ENCODE measurements at places on chromosomes 1 and 21.

DNA sequence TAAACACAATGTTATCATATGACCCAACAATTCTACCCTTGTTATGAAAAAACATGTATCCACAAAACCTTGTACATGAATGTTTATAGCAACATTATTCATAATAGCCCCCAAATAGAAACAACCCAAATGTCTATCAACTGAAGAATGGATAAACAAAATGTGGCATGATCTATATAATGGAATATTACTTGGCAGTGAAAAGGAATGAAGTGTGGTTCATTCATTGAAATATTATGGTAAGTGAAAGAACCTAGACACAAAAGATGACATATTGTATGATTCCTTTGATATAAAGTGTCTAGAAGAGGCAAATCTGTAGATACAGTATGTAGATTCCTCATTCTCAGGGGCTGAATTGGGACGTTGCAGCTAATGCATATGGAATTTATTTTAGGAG is 151.2 kb downstream of the KIF26B start:
- DNase-seq, result no peak

GRCh38 chr21:42476388-42477331 is 19.4 kb downstream of the RSPH1 start:
- DNase-seq, result no peak

- DNase-seq, result peak; percentile 72
Measured at GRCh38 chr1:206579747-206580437, 32.4 kb downstream of the EIF2D start.

DNA sequence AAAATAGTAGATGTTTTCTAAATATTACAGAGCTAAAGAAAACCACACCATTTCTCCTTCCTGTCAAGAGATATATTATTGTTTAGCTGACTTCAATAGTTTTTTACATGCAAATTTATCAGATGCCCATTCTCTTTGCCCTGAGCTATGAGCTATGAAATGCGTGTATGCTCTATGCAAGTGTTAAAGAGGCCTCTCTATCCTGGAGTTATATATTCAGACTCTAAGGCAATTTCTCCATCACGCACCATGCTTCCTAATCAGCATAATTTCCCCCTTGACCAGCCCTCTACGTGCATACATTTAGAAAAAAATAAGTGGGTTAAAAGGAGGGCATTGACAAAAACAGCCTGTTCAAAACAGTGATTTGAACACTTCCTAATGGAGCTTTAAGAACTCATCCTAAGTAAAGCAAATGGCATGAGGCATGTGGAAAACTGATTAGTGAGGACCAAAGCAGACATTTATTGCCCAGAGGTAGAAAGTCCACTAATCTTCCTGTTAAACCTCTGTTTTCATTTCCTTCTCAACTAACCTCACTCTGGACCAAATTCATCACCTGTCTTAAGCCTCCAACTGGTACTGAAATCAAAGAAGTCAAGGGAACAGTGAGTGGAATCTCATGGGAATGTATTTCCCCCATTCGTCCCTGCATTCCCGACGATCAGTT is 565.8 kb upstream of the PKN2 start:
- DNase-seq, result no peak
